Stimulated activated CD8-positive, alpha-beta memory T cell treated with anti-CD3 and anti-CD28 coated beads, Interleukin-15, amount 100 ng/mL, for 24 hours (primary cell): ENCODE measurements at places on chromosomes 7 and 10.

DNA sequence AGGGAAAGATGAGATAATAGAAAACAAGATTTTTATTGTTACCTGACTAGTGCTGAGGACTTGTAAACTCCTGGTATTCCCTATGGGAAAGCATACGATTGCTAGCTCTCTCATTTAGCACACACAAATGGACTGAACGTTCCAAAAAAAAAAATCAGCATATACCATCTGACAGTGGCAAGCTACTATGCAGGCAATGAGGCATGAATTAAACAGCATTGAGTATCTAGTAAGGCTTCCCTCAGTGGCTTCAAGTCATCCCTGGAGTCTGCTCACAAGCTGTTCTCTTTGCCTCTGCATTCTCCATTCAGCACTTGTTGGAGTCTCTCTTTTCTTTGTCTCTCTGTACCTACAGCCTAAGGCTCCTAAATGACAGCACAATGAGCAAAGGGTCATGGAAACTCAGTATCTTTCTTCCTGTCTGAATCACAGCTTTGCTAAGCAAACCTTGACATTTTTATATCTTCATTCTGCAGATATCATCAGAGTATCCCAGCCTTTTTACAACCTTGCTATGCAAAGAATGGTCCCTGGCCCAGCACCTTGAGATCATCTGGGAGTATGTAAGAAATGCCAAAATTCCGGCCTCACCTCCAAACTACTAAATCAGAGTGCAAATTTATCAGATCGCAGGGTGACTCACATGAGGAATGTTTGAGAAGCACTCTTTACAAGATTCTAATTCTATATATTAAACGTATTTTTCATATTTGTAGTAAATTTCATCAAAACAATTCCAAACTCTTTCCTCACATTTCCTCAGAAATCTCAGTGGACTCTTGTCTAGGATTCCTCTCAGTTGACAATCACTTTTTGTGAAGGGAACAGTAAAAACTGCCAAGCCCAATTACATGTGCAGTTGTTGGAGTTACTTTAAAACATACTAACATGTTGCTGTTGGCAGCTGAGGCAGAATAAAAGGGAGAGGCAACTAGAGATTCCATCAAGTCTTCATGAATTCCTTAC lies 10.8 kb upstream of the LIPA start:
- DNase-seq = no peak

- DNase-seq = no peak
Observed at GRCh38 chr10:125097409-125098070, 62.8 kb downstream of the CTBP2 start.

GRCh38 chr7:131945313-131945911 lies 389.0 kb upstream of the PODXL start:
- DNase-seq = peak; percentile 3

GRCh38 chr7:73896454-73896853 lies 35.5 kb downstream of the TMEM270 start:
- DNase-seq = no peak

- DNase-seq = no peak
Observed at GRCh38 chr10:79248341-79249185, 98.7 kb upstream of the PPIF start.

- no peak for DNase-seq
Observed at GRCh38 chr7:84196084-84196503, 1.5 kb upstream of the SEMA3A start.
